ENCODE measurements at places on chromosomes 6 and 20.
A peak's percentile ranks its signal among the peaks of the same experiment; 100 is the strongest.

- DNase-seq = no peak
These were observed 49.8 kb upstream of the HEY2 start for GRCh38 chr6:125699591-125699990.

- DNase-seq = no peak
These were observed 2.2 kb downstream of the SNX21 start for GRCh38 chr20:45835825-45836224.

GRCh38 chr6:157953580-157954091 is 28.0 kb upstream of the SYNJ2 start:
- DNase-seq = no peak

GRCh38 chr20:13173201-13173600 is 47.9 kb upstream of the ISM1 start:
- no peak for DNase-seq

DNA sequence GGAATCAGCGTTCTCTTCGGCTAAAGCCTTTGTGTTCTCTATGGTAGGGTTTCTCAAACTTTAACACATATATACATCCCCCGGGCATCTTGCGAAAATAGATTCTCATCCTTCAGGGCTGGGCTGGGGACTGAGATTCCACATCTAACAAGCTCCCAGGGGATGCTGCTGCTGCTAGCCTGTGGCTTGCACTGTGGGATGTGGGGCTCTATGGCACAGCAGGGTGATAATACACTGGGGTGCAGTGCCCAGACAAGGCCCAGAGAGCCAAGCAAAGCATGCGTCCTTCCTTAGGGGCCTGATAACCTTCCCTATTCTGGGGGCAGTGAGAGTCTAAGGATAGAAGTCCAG is 102.0 kb downstream of the LAMP5 start:
- no peak for DNase-seq

- DNase-seq = no peak
These were observed 35.6 kb upstream of the PRELID3B start for GRCh38 chr20:59078231-59078630.

DNA sequence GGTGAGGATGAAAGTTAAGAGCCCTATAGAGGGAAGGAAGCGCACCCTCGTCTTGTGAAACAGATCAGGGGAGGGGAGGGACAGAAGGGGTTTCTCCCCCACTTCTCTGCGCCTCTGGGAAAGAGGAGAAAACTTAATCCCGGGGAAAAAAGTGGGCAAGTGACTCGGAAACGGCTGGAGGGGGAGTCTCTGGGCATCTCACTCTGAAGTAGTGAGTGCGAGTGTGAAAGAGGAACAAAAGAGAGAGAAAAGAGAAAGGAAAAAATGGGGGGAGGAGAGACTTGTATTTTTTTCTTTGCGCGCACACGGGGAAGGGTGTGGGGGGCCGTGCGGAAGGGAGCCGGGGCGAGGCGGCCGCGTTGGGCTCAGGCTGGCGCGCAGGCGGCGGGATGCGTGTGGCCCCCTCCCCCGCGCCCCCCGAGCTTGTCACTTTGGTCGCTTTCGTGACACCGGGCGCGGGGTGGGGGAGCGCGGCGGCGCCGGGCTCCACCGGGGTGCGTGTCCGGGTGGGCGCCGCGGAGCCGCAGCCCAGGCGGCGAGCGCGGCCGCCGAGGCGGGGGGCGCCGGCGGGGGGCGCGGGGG is 454 bp downstream of the L3MBTL3 start:
- DNase-seq = peak; percentile 43

Measured in mesendoderm (in vitro differentiated cells).